Suprapubic skin (tissue), 4 donors: ENCODE measurements at places on chromosomes 16 and 17.
A peak's percentile ranks its signal among the peaks of the same experiment; 100 is the strongest.

DNA sequence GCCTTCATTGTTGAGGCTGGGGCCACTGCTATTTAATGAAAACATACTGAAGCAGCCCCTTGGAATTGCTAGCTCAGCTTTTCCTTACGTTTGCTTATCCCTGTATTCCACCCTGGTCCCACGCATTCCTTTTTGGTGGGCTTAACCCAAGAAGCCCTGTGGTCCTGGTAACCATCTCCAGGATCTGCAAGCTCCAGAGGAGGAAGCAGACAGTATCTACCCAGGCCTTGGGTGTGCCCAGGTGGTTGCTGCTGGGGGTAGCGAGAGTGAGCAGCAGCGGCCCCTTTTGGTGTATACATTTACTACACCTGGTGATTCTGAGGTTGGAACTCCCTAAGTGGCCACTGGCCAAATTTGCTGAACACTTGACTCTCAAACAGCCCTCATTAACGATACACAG lies 97.7 kb downstream of the CBLN1 start:
- no peaks in the 10 kb centered on the region for H3K4me1 ChIP-seq
- DNase-seq = no peak
- no peak overlapping the region for H3K4me3 ChIP-seq
- no peaks in the 10 kb centered on the region for H3K36me3 ChIP-seq

- H3K36me3 ChIP-seq = peaks cover 99% of the 10 kb centered on the region
- no peaks in the 10 kb centered on the region for H3K4me1 ChIP-seq
- H3K27me3 ChIP-seq = no peaks in the 10 kb centered on the region
- no peak for DNase-seq
- no peak overlapping the region for H3K4me3 ChIP-seq
Observed at GRCh38 chr16:53457670-53458069, 23.4 kb downstream of the RBL2 start.

GRCh38 chr17:82917699-82918345 lies 78.0 kb upstream of the ZNF750 start:
- H3K4me1 ChIP-seq = peaks cover 12% of the 10 kb centered on the region
- peaks cover 22% of the 10 kb centered on the region for H3K36me3 ChIP-seq
- DNase-seq = no peak
- H3K27me3 ChIP-seq = no peaks in the 10 kb centered on the region

- H3K27me3 ChIP-seq = no peaks in the 10 kb centered on the region
- H3K36me3 ChIP-seq = no peaks in the 10 kb centered on the region
- no peaks in the 10 kb centered on the region for H3K4me1 ChIP-seq
- H3K27ac ChIP-seq = no peak overlapping the region
- H3K4me3 ChIP-seq = no peak overlapping the region
Observed at GRCh38 chr16:15792563-15792971, 64.3 kb downstream of the MYH11 start.

GRCh38 chr17:7561028-7561575 lies 617 bp upstream of the SENP3 start:
- H3K27ac ChIP-seq = peak overlapping the region; percentile 95
- H3K4me1 ChIP-seq = peaks cover 57% of the 10 kb centered on the region
- DNase-seq = peak; percentile 96

GRCh38 chr16:12225255-12225654 lies 248.7 kb downstream of the SNX29 start:
- no peak overlapping the region for H3K4me3 ChIP-seq
- H3K4me1 ChIP-seq = peaks cover 13% of the 10 kb centered on the region
- H3K36me3 ChIP-seq = no peaks in the 10 kb centered on the region
- DNase-seq = no peak
- no peak overlapping the region for H3K27ac ChIP-seq

- H3K27me3 ChIP-seq = peaks cover 58% of the 10 kb centered on the region
- peak overlapping the region; percentile 47 for H3K4me3 ChIP-seq
- no peaks in the 10 kb centered on the region for H3K36me3 ChIP-seq
- DNase-seq = no peak
Observed at GRCh38 chr17:74325376-74325742, 667 bp upstream of the KIF19 start.

DNA sequence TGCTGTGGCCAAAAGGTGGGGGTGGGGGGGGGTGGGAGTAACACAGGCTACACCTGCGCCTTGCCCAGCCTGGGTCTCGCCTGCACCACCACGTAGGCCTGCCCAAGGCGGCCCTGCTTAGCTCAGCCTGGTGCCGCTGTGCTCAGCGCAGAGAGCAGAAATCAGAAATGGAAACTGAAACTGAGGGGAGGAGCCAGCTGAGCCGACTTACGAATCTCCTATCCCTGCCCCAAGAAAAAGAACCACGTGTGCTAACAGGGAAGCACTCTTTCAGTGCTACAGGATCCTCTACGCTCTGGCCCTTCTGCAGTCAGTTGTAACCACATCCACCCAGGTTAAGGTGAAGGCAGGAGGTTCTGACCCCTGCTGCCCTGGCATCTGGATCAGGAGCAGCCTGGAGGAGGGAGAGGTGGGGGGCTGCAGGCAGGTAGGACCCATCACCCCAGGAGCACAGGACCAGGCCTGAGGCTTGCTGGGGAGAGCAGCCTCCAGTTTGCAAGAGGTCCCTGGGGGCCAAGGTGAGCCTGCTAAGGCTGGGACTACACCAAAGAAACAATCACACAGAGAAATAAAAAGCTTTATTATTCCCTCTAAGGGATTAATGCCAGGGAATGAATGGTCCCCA lies at the start of gene DHX58:
Gene DHX58, minus strand, starts transcription at position 163 of the 625 bp plus-strand sequence. CDS start 822 bp downstream, outside the sequence.
- H3K4me1 ChIP-seq = peaks cover 32% of the 10 kb centered on the region
- H3K27ac ChIP-seq = peak within 1 kb of the TSS; percentile 92
- DNase-seq = no peak
- peak within 1 kb of the TSS; percentile 62 for H3K4me3 ChIP-seq
- peaks cover 7% of the 10 kb centered on the region for H3K36me3 ChIP-seq

DNA sequence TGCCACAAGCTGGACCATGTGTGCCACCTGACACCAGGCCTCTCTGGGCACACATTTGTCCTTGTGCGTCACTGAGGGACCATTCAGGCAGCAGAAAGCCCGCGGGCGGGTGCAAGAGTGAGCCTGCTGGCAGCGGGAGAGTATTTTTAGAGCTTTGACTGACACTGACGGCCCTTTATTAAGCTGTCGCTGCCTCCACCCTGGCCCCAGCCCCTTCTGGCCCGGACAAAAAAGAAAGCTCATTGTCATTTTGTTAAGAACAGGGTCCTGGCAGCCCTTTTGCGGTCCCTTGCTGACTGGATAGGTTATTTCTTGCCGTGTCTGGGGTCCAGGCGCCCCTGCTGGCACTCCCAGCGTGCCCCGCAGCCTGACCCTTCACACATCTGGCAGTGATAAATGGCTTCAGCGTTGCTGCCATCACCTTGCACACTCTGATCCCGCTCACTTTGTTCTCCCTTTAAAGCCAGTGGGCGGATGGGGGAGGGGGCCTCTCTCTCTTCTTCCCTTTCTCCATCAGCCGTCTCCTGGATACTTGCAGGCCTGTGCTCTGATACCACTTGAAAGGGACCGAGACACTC lies 78.4 kb upstream of the NKD1 start:
- H3K36me3 ChIP-seq = no peaks in the 10 kb centered on the region
- peaks cover 26% of the 10 kb centered on the region for H3K27me3 ChIP-seq
- peak; percentile 37 for DNase-seq
- no peak overlapping the region for H3K27ac ChIP-seq
- no peak overlapping the region for H3K4me3 ChIP-seq

DNA sequence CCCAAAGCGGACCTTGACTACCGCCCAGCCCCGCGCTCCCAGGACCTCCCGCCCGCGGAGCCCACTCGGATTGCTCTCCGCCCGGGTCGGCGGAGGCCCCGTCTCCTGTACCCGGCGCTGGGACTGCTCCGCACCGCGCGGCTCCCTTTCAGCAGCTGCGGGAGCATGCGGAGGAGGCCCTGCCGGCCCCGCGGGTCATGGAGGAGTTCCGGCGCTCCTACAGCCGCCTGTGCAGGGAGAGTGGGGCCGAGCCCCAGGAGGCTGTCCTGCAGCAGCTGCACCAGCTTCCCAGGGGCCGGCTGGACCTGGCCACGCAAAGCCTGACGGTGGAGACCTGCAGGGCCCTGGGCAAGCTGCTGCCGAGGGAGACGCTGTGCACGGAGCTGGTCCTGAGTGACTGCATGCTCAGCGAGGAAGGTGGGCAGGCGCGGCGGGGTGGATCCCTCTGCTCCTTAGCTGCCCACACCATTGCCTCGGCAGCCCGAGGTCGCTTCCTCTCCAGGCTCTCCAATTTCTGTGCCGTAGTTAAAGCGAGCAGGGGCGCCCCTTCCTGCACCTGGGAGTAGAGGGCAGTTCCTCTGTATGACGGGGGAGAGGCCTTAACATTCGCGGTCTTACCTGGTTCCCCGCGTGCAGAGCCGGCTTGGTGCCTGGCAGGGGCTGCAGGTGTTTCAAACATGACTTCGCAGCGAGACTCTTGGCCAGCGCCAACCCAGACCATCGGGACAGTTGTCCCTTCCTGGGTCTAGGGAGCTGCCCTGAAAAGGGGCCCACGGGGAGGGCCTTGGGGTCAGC lies 539 bp downstream of the LRRC45 start:
- peaks cover 32% of the 10 kb centered on the region for H3K4me1 ChIP-seq
- H3K27ac ChIP-seq = no peak overlapping the region
- peak overlapping the region; percentile 84 for H3K4me3 ChIP-seq
- no peaks in the 10 kb centered on the region for H3K27me3 ChIP-seq

DNA sequence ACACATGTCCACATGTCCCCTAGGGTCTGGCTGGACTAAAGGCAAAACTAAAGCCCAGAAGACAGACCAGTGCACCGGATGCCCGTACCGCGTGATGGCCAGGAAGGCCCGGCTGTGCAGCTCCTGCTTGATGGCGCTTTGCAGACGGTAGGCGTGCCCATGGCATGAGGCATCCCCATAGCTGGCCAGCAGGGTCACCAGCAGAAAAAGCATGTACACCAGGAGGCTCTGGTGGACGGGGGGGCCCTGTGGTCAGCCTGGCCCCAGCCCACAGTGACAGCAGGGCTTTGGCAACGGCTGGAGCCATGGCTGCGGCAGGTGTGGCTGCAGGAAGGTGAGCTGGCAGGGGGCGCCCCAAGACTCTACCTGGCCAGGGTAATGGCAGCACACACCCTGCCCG lies 42.8 kb downstream of the PKD1 start:
- H3K27ac ChIP-seq = no peak overlapping the region
- DNase-seq = no peak

GRCh38 chr16:80754476-80754875 lies 49.9 kb downstream of the CDYL2 start:
- H3K27ac ChIP-seq = no peak overlapping the region
- no peak for DNase-seq
- H3K36me3 ChIP-seq = no peaks in the 10 kb centered on the region
- peaks cover 2% of the 10 kb centered on the region for H3K4me1 ChIP-seq
- no peaks in the 10 kb centered on the region for H3K27me3 ChIP-seq

- peak overlapping the region; percentile 79 for H3K27ac ChIP-seq
- H3K27me3 ChIP-seq = no peaks in the 10 kb centered on the region
- no peak for DNase-seq
- H3K4me1 ChIP-seq = peaks cover 36% of the 10 kb centered on the region
- H3K36me3 ChIP-seq = peaks cover 10% of the 10 kb centered on the region
- H3K4me3 ChIP-seq = no peak overlapping the region
Observed at GRCh38 chr17:2124391-2124790, 69.5 kb downstream of the HIC1 start.

DNA sequence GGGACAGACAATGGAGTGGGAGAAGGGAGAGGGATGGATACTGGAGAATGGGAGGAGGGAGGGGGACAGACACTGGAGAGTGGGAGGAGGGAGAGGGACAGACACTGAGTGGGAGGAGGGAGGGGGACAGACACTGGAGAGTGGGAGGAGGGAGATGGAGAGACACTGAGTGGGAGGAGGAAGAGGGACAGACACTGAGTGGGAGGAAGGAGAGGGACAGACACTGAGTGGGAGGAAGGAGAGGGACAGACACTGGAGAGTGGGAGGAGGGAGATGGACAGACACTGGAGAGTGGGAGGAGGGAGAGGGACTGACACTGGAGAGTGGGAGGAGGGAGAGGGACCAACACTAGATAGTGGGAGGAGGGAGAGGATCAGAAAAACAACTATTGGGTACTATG lies 426.7 kb upstream of the PMFBP1 start:
- H3K4me1 ChIP-seq = no peaks in the 10 kb centered on the region
- H3K4me3 ChIP-seq = no peak overlapping the region

- H3K4me1 ChIP-seq = peaks cover 40% of the 10 kb centered on the region
- no peaks in the 10 kb centered on the region for H3K36me3 ChIP-seq
- H3K27ac ChIP-seq = peak overlapping the region; percentile 84
- H3K27me3 ChIP-seq = no peaks in the 10 kb centered on the region
- peak overlapping the region; percentile 41 for H3K4me3 ChIP-seq
Observed at GRCh38 chr17:45370949-45371413, 54.2 kb upstream of the MAP3K14 start.

DNA sequence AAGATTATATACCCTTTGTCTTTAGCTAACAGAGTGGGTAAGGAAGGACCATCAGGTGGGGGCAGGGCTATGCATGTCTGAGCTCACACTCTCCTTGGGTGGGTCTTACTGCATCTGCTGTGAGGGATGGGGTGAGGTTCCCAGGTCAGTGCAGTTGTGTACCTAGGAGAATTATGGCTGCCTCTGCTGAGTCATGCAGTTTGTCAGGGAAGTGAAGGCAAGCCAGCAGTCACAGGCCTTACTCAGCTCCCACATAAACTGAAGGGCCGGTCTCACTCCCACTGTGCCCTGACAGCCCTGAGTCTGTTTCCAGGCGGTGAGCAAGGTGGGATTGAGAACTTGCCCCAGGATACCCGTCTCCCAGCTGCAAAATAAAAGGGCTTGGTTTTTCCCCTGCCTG lies 328.6 kb downstream of the MAP2K6 start:
- H3K36me3 ChIP-seq = no peaks in the 10 kb centered on the region
- no peak overlapping the region for H3K4me3 ChIP-seq
- no peak overlapping the region for H3K27ac ChIP-seq
- H3K27me3 ChIP-seq = no peaks in the 10 kb centered on the region

DNA sequence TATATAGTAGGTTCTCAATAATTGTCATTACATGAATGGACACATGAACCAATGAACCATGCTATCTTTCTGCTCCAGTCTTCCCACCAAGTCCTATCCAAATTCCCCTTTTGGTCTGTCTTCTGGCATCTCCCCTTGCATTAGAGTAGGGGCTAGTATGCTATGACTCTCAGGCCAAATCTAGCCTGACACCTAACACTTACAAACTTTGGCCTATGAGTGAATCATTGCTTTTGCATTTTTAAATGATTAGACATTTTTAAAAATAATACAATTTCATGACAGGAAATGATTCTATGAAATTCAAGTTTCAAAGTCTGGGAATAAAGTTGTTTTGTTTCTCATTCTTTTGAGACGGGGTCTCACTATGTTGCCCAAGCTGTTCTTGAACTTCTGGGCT lies 102.5 kb upstream of the MAF start:
- peaks cover 7% of the 10 kb centered on the region for H3K4me1 ChIP-seq
- H3K4me3 ChIP-seq = no peak overlapping the region
- no peak overlapping the region for H3K27ac ChIP-seq
- no peaks in the 10 kb centered on the region for H3K27me3 ChIP-seq
- H3K36me3 ChIP-seq = no peaks in the 10 kb centered on the region
- DNase-seq = no peak

- H3K4me3 ChIP-seq = no peak overlapping the region
- peaks cover 29% of the 10 kb centered on the region for H3K27me3 ChIP-seq
- H3K27ac ChIP-seq = no peak overlapping the region
- no peaks in the 10 kb centered on the region for H3K36me3 ChIP-seq
- H3K4me1 ChIP-seq = peaks cover 11% of the 10 kb centered on the region
Observed at GRCh38 chr16:88560714-88561484, 9.3 kb upstream of the ZC3H18 start.

GRCh38 chr16:85561248-85562092 lies 51.7 kb upstream of the GSE1 start:
- no peak overlapping the region for H3K27ac ChIP-seq
- H3K36me3 ChIP-seq = no peaks in the 10 kb centered on the region
- peaks cover 73% of the 10 kb centered on the region for H3K4me1 ChIP-seq
- no peak for DNase-seq
